ENCODE measurements at places on chromosomes 13 and 19.

GRCh38 chr13:36000028-36000427, 131.2 kb downstream of the DCLK1 start:
- DNase-seq: no peak

DNA sequence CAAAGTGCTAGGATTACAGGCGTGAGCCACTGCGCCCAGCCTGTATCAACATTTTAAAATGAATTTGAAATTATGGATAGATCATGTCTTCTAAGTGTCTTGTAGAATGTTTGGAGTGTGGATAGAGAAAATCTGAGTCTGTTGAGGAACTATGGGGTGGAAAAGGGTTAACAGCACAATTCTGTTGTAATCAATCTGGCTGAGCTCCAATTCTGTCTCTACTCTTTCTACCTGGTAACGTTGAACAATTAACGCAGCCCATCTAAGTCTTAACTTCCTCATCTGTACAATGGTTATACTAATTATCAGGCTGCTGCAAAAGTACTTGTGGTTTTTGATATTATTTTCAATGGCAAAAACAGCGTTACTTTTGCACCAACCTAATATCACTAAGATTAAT, 4.1 kb downstream of the FPR2 start:
- no peak for DNase-seq

DNA sequence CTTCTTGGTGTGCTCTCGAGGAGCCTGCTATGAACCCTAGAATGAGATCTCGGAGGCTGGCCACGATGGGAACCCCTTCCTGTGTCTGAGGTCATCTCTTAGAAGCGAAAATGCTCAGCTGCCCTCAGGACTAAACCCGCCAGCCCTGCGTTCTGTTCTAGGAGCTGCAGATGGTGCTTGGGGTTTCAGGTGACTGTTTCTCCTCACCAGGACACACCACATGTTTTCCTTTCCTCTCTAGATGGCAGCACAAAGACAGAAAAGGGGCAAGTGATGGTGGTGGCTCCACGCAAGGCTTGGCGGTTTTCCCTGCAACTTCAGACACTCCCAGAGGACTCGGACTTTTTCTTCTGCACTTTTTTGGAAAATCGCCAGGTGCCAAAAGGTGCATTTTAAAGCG, 60.1 kb downstream of the RNASEH2B start:
- no peak for DNase-seq

DNA sequence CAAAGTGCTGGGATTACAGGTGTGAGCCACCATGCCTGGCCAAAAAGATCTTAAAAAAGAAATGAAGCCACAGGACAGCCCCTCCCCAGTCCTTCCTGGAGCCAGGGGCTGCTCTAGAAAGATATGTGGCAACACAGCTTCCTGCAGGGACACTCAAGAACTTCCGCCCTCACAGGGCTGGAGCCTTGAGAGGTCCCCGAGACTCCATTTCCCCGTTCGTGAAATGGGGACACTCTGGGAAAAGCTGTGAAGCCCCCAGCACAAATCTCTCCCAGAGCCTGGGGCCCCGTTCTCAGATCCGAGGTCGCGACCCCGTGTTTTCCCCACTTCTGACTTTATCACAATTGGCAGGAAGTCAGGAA, 2.5 kb upstream of the GPX4 start:
- no peak for DNase-seq
